ENCODE measurements at places on chromosomes 4 and X.

DNA sequence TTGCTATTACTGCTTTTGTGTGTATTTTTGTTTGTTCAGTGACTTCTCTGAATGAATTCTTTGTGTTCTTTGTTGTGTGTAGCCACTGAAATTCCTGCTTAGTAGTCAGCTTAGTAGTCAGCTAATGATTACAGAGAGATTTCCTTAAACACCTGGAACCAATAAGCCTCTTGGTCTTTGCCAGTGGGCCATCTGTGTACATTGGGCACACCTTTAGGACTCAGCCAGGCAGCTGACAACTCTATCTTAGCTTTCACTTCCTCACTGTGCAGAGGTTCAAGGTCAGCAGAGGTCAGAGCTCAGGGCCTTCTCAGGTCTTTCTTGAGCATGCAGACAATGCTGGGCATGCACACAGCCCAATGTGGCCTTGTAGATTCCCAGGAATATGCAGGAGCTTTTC lies 59.3 kb downstream of the RWDD4 start:
- DNase-seq, result no peak

DNA sequence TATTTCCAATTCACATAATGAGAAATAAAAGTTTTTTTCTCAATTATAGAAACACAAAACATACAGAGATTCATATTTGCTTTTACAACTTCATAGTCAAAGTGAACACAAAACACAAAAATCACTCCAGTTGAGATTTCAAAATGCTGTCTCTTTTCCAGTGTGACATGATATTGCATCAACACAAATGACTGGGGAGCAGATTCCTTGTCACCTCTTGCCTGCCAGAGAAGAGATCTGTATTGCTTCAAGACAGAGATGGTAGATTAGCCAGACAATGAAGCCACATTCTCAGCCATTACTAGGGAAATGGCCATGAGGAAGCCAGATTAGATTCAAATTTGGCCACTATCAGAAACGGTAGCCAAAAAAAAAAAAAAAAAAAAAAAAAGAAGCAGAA lies 2313.1 kb upstream of the AGA start:
- no peak for DNase-seq

- no peak for DNase-seq
Measured at GRCh38 chr4:75786526-75786925, 62.1 kb downstream of the USO1 start.

- no peak for DNase-seq
Measured at GRCh38 chrX:41198410-41198809, 113.2 kb downstream of the USP9X start.

Data from erythroblast (primary cell).